ENCODE measurements at places on chromosomes 5 and 9.

GRCh38 chr5:95520206-95520605 lies 34.6 kb downstream of the SKIC3 start:
- DNase-seq: no peak

GRCh38 chr9:112271466-112272098 lies 61.8 kb downstream of the PTBP3 start:
- no peak for DNase-seq

DNA sequence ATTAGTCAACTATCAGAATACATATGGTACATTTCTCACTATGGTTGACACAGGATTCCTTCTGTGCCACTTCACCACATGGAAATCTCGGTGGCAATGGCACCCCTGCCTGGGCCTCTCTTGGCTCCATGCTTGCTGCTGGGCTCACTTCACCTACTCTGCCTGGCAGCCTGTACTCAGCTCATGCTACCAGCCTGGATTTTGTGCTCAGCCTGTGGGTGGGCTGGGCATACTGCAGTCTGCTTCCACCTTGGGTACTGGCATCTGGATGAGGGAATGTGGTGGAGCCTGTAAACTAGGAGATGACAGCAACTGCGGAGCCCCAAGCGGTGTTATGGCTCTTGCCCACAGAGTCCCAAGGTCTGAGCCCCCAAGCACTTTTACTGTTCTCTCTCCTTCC lies 604.1 kb downstream of the MTRR start:
- DNase-seq: no peak

DNA sequence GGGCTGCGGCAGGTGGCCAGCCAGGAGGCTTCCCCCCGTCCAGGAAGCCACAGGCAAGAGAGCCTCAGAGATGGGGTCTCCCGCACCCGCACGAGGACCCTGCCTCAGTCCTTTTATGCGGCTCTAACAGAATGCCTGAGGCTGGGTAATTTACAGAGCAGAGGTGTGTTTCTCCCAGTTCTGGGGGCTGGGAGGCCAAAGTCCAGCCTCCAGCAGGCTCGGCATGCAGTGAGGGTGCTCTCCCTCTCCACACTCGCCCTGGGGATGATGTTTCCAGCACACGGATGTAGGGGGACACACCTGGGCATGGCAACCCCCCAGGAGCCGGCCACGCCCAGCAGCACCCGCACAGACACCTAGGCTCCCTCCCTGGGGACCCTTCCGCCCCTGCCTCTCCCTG lies 95.4 kb upstream of the PPP1R26 start:
- no peak for DNase-seq

All from thoracic aorta (tissue), 2 donors.